Activated naive CD8-positive, alpha-beta T cell treated with anti-CD3 and anti-CD28 coated beads, Interleukin-2, amount 50 U/mL, for 24 hours (primary cell): ENCODE measurements at places on chromosomes 3 and 15.

DNA sequence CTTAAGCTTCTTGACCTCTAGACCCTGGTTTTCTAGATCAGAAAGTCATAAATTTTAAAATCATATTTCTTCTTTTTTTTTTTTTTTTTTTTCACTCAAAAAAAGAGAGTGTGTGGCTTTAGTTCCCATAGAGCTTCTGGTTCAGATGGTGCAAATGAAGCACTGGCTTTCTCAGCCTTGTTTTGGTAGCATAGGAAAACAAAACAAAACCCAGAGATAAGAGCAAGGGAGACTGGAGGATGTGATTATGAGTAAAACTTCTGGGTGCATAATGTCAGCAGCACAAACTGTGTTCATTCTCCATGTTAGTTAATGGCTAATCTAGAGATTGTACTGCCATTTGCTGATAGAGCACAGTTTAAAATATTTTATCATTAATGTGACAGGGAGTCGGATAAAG, 55.4 kb downstream of the RARB start:
- no peak for DNase-seq

DNA sequence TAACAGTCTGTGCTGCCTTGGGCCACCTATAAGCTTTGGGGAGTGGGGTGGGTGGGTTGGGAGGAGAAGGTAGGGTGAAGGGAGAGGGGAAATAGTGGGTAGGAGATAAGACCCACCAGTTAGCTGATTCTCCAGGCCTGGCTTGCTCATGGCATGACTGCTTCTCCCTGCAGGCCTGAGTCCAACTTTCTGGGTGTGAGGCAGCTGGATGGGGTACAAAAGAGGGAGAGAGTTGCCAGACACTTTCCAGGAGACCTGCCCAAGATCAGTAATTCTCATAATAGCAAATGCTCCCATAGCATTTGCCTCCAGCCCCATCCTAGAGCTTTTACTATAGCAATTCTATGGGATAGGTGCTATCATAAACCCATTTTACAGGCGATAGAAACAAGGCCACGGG, 7.7 kb downstream of the CGNL1 start:
- DNase-seq: no peak

DNA sequence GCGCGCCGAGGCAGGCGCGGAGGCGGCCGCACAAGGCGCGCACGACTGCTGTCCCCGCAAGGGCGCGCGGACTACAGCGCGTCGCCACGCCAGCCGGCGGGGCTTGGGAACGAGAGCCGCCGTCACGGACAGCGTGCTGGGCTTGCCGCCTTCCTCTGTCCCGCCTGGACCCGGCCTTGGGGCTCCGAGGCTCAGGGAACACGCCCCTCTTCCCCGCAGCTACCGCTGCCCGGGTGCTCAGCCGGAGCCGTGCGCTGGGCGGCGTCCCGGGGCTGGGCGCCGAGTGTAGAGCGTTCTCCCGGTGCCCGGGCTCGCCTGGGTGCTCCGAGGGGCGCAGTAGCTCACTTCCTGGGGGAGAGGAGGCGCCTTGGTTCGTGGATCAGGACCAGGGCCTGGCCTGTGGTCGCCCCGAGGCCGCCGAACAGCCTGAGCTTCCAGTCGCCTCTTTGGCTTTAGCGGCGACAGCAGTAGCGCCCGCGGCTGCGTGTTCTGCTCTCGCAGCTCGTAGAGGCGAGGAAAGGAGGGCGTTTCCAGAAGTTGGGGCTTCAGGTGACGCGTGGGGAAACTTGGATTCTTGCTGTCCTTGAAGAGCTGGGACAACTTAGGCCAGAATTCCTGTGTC, 226.7 kb upstream of the C2CD4B start:
- peak; percentile 41 for DNase-seq

DNA sequence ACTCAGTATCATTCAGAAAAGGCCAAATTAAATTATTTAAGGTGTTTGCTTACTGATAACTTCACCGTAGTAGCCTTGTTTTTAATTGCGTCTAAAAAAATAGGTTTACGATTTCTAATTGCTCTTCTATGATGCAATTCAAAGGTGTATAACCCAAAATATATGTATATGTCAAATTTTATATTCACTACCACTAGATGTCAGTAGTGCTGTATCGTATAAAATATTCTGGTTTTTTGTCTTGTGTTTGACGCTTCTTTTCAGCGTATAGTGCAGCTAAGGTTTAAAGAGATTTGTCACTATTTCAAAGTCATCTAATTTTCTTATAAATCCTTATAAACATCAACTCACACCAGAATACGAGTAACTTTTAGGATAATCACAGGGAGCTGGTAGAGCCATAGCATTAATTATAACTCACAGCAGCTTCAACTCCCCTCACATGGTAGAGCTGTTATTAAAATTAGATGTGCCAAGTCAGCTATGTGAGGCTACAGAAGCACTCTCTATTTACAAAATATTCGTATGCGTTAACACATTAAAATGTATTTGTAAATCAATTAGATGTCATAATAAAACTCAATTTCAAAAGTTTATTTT, 3.5 kb downstream of the PFN2 start:
- no peak for DNase-seq

DNA sequence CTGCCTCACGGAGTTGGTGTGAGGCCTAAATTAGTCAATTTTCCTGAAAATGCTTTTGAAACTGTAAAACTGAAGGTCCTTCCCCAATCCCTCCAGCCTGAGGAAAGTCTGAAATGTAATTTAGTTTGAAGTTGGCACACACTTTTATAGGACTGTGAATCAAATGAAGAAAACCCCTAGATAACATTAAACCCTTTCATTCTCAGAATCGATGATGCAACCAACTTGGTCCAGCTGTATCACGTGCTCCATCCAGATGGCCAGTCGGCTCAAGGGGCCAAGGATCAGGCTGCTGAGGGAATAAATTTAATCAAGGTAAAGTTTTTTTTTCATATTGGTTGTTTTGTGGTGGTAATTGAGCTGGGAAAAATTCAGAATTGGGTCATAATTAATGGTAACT, 11.7 kb downstream of the MRPS22 start:
- DNase-seq: no peak

DNA sequence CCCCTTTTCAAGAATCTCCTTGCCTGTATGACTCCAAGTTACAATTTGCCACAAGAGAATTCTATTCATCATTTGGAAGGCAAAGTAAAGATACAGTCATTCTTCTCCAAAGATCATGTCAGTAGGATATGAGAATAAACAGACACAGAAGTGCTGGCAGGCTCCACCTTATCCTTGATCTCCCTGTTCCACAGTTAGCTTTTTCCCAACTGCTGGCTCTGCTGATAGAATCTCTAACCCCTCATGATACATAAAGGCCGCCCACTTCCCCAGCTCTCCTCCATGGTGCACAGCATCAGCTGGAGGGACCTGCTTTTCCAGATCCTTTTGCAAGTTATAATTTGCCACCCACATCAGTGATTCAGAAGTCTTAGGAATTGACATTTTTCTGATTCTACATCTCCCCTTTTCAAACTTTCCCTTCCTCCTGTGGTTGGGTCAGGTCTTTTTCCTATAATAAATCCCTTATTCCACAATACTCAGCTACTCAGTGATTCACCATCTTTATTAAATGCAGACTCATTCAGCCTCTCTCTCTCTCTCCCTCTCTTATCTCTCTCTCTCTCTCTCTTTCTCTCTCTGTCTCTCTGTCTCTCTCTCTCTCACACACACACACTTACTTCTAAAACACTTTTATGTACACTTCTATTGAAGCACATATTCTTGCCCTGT, 465.4 kb downstream of the GBE1 start:
- no peak for DNase-seq

DNA sequence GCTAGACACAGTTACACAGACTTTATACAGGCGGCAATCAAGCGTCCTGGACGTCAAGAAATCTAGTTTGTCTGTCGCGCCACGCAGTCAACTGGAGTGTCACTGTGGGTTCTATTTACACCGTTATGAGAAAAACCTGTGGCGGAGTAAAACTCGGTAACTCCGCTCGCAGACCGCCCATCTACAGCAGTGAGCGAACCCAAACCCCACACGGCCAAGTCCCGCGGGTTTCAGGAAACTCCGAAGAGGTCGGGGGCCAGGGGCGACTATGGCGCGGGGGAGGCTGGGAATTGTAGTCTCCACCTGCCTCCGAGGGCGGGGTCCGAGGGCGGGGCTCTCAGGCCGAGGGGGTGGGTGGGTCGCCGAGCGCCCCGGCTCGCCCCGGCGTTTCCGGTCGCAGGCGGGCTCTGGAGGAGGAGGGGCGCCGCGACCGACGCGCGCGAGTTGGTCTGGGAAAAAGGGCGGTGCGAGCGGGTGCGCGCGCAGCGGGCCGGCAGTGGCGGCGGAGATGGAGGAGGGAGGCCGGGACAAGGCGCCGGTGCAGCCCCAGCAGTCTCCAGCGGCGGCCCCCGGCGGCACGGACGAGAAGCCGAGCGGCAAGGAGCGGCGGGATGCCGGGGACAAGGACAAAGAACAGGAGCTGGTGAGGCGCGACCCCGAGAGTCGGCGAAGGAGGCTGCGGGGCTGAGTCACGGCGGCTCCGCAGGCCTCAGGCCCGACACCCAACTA, at the start of gene PSMD2:
Gene PSMD2, plus strand, starts transcription at position 483 of the 729 bp plus-strand sequence. Its CDS starts 26 bp downstream, at position 509.
- DNase-seq: peak; percentile 98

GRCh38 chr3:183533412-183534132, 21.9 kb downstream of the KLHL6 start:
- DNase-seq: no peak

- DNase-seq: no peak
Observed at GRCh38 chr15:66498501-66499386, 1.2 kb upstream of the SNAPC5 start.

DNA sequence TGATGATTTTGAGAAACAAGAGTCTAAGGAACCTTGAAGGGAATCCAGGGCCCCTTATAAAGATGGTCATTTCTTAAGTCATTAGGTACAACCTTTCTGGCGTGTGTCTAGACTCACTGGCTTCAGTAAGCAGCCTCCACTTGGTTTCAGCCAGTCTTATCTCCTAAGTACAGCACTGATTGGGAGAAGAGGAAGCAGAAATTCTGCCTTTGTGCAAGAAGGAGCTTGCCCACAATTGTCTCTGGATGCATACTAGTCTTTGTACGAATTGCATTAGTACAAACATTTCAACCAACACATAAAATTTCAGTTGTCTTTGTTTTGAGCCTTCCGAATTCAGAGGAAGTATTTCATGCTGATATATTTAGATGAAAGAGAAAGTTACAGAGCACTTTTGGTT, 139.4 kb downstream of the SLCO3A1 start:
- DNase-seq: no peak

DNA sequence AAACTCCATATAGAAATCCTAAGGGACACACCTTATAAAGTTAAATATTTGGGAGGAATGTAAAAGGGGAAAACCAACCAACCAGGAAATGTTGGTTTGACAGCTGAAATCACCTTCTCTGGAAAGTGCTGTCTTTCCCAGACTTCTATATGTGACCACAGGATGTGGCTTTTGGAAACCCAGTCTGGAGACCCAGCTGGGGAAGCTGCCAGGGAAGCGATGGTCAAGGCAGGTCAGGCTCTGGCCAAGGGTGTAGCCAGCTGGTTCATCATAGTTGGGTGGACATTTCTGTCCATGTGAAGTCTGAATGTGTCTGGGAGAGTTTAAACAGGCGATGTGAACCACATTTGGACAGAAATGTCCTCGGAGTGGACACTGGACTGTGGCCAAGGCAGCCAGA, 73.9 kb downstream of the ARNT2 start:
- no peak for DNase-seq

DNA sequence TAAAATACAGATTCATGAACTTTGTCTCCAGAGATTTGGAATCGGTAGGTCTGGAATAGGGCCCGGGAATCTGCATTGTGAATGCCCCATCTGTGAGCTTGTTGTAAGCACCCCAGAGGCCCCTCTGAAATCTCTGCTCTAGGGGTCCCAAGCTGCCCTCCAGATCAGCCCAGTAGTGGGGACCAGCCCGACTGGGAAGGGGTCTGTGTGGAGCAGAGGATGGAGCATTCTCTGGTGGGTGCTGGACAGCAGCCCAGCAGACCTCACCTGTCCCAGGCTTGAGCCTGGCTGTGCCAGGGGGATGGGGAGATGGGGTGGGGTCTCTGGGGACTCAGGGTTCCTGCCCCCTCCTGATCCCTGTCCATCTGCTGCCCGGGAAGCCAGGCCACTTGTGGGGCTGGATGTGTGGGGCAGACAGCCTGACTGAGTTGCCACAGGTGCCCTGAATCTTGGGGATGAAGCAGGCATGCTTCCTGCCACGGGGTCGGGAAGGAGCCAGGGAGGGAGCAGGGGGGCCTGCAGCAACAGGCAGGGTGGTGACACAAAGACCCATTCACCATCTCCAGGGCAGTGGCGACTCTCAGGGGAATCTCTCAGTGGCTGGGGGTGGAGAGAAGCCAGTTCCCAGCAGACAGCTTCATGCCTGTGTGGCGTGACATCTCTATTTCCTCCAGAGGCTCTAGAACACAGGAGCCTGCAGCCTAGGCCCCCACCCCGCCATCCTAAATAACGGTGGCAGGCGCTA, 99.3 kb downstream of the WNT7A start:
- DNase-seq: no peak

GRCh38 chr3:104359546-104359945, 1007.2 kb upstream of the ALCAM start:
- no peak for DNase-seq

DNA sequence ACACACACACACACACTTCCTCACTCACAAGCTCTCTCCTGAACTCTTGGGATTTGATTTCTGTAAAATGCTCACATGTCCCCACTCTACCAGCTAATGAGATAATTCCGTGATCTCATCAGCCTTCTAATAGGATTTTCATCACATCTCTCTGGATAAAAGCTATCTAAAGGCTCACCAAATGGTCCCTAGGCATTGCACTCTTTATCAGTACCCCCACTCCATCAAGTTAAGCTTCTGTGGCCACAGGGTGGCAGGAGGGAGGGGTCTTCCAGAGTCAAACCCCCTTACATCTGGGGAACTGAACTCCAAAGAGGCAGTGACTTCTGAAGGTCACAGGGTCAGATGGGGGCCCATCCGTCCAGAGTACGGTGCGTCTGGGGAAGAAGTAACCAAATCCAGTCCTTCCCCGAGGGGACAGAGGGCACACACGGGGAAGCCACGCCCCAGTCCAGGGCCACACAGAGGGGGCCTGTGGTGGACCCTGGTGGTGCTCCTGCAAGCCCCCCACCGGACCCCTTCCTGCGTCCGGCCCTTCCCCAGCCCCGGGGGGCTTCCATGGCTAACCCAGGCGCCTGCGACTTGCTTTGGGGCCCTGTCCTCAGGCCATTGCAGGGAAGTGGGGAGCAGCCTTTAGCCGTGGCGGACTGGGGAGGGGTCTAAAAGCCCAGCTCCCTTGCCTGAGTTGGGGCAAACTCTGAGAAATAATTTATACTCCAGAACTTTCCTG, 25.5 kb downstream of the CPN2 start:
- no peak for DNase-seq

GRCh38 chr15:39501366-39502081, 79.4 kb upstream of the THBS1 start:
- no peak for DNase-seq

GRCh38 chr3:73848173-73848906, 223.6 kb upstream of the PDZRN3 start:
- no peak for DNase-seq

DNA sequence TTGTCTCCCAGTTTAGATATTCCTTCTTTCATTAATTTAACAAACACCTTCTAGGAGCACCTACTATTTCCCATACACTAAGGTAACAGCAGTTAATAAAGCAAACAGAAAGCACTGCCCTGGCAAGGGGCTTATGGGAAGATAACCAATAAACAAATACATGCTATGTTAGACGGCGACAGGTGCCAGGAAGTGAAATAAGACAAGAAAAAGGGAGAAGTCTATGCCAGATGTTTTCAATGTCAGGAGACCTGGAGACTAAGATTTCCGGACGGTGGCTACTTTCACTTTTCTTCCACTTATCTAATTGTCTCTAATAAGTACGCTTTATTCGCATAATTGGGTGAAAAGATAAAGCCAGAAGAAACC, 32.5 kb upstream of the ZNF445 start:
- DNase-seq: no peak
